ENCODE measurements at places on chromosomes 2 and 18.

- DNase-seq: peak; percentile 49
These were observed at the start of gene SH3BP4 for GRCh38 chr2:234951664-234952269. TSS of gene SH3BP4 (plus strand) at chr2:234952017. CDS start at chr2:235035003, 82,986 bp downstream.

- no peak for DNase-seq
These were observed 45.3 kb downstream of the SPATS2L start for GRCh38 chr2:200351815-200352214.

- DNase-seq: no peak
These were observed at the start of gene CIB4 for GRCh38 chr2:26640781-26641564. TSS of gene CIB4 (minus strand) at chr2:26641366. CDS start at chr2:26641314, 52 bp downstream.

- DNase-seq: peak; percentile 72
These were observed 88.4 kb upstream of the CAVIN2 start for GRCh38 chr2:191935247-191935646.

DNA sequence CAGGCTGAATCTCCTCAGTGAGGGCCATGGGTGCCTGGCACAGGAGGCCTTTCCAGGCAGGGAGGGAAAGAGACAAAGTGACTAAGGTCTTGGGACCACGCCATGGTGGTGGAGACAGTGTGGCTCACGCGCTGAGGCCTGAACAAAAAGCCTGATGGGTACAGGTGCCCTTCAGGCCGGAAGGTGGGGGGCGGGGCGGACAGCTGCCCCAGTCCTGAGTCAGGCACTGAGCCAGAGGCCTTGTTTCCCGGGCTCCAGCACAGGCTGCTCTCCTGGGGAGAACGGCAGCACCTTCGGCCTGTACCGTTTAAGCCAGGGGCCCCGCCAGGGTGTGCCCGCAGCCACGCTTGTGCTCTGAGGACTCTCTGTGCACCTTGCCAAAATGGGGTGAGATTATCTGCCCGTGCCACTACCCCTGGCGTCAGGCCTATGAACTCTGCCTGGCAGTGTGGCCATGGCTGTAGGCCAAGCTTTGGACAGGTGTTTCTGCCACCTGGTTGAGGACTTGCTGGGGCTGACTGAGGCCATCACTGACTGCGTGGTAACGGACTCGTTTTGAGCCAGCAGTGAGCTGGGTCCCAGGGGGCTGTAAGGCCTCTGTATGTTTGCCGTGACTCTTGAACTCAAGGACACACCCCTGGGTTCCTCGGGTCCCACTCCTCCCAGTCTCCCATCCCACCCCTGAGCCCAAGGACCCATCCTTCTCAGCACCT lies 31.7 kb upstream of the DNMT3A start:
- DNase-seq: peak; percentile 60

- no peak for DNase-seq
These were observed 565.4 kb downstream of the IRS1 start for GRCh38 chr2:226234187-226234586.
